Caco-2 (cell line): ENCODE measurements at places on chromosomes 5 and 9.

DNA sequence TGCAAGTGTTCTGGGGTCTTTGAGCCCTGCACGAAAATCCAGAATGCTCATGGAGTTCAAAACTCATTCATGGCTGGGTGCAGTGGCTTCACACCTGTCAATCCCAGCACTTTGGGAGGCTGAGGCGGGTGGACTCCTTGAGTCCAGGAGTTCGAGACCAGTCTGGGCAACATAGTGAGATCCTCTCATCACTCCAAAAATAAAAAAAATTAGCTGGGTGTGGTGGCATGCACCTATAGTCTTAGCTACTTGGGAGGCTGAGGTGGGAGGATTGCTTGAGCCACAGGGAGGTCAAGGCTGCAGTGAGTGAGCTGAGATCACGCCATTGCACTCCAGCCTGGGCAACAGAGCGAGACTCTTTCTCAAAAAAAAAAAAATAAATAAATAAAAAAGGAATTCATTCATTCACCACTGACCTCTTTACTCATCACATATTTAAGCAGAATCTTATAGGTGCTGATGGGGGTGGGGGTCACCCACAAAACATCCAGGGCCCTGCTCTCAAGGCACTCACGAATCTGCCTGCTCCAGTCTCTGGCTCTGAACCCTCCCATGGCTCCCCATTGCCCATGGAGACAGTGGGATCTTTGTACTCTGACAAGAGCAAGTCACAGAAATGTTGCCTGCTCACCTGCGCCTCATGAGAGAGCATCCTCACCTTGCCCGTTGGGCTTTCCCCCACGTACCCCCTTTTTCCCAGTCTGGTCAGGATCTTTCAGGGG, 76.7 kb upstream of the IER5L start:
- DNase-seq, result no peak

DNA sequence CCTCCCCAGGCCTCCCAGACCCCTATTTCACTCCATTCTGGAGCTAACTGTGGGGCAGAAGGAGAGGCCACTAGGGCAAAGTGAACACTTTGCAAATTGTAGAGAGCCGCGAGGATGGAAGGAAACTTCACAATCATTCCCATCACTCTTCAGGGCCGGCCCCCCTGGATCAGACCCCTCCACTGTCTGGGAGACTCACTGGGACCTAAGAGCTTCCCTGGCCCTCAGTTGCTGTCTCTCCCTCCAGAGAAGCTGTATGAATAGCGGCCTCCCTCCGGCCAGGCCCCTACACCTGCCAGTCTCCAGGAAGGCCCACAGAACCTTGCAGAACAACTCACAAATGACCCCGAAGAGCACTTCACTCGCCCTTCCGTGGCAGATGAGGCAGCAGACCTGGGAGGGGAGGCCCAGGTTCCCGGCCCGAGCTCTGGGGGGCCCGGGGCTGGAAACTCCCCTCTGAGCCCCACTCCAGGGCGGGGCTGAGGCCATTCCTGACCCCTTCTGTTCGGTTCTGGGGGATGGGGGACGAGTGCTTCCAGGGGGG, 141.9 kb upstream of the IER5L start:
- DNase-seq, result peak; percentile 31

DNA sequence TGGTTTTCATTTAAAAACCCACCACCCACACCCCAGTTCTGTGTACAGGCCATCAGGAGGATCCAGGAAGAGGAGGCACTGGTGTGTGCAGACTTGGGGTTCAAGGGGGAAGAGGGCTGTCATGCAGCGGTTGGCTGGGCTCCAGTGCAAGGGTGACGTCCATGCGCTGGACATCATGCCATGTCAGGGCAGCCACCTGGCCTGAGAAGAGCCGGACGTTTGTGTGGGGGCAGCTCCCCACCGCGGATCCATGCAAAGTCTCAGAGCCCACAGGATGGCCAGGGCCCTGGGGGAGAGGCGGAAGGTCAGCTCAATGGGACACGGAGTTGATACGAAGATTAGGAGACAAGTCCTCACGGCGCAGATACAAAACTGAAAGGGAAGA, 11.1 kb downstream of the BRD9 start:
- no peak for DNase-seq

- no peak for DNase-seq
These were observed 412.1 kb upstream of the CDH10 start for GRCh38 chr5:25056836-25057235.

- no peak for DNase-seq
These were observed 3.5 kb downstream of the GZMK start for GRCh38 chr5:55027595-55027994.

- DNase-seq, result peak; percentile 76
These were observed 33.4 kb upstream of the SLC6A19 start for GRCh38 chr5:1167728-1168709.

DNA sequence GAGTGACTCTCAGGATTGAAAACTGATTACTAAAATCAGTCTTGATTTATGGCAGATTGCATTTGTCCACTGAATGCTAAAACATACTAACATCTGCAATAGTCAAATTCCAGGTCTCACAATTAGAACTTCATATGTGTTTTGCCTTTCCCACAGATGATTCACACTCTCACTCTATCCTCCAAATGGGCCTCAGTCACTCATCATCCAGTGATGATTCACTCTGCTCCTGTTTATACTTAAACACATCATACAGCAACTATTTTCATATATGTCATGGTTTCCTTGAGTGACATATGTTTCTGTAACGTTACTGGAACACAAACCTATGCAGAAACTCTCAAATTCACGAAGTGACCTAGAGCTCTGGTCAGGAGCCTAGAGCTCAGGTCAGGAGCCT, 512.9 kb downstream of the HINT1 start:
- no peak for DNase-seq

DNA sequence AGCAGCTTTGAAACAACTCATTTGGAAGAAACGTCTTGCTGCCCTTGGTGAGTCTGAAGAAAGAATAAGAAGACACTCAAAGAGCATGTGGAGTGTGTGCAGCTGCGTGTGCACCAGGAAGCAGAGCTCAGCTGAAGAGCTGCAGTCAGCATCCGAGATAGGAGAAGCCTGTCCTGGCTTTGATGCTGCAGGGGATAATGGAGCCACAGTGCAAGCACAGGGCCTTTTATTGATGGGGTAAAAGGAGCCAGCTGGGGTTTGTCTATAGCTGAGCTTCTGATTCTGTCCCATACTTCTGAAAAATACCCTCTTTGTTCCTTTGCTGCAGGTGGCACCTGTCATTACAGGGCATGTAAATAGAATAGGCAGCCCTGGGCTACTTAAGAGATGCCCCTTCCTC, 375.7 kb upstream of the ZNF462 start:
- no peak for DNase-seq

DNA sequence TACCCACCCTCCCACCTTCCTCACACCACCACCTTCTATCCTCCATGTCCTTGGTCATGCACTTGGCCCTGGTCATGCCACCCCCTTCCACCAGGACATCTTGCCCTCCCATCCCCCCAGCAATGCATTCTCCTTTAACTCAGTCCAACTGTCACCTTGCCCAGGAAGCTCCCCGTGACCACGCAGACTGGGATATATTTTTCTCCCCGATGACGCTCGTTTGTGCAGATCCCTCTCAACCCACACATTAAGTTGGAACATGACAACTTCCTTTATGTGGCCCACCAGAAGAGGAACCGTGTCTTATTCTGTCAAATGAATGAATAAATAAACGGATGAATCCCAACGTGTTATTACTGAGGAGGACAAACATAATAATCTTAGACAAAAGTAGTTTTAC, 82.8 kb upstream of the TAS2R1 start:
- DNase-seq, result no peak

GRCh38 chr9:126147936-126148870, 178.4 kb upstream of the MVB12B start:
- DNase-seq, result no peak

DNA sequence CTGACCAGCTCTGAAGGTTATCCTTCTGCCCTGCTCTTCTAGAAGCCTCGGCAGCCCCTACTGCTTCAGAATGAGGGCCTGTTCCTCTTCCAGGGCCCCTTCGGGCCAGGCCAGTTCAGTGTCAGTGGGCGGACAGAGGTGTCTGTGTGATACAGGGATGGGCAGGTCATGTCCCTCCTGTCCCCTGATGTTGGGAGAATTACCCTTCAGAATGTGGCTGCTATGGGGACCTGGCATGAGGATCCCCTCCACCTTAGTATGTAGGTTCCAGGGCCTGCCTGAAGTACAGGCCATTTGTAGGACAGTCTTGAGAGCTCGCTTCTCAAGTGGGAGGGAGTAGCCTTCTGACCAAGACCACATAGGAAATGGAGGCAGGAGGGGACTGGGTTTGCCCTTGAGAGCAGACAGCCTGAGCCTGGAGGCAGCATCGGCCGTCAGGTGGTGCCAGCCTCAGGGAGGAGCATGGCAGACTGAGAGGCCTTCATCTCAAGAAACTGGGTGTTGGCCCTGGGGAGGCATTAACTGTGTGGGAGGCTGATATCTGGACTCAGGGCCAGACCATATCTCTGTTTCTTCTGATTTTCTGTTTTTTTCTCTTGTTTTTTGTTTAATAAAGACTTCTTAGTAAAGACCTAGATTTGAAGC, 32.0 kb downstream of the ANGPTL2 start:
- no peak for DNase-seq

DNA sequence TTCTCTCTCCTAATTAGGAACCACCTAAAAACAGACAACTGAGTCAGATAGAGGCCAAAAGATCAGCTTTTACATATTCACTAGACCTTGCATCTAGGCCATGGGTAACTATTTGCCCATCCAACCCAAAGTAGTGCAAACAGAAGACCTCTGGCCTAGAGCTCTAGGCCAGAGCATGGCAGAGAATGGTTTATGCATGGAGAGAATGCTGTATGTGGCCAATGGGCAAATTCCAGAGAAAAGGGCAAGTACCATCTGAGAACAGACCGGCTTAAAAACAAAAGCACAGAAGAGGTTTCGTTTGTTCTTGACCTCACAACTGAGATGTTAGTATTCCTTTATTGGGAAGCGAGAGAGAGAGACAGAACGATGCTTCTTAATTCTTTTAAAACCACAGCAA, 151.7 kb upstream of the RFX3 start:
- DNase-seq, result no peak

GRCh38 chr5:81835814-81836367, 85.0 kb upstream of the SSBP2 start:
- no peak for DNase-seq

GRCh38 chr9:89340332-89340731, 22.0 kb downstream of the SECISBP2 start:
- DNase-seq, result no peak

DNA sequence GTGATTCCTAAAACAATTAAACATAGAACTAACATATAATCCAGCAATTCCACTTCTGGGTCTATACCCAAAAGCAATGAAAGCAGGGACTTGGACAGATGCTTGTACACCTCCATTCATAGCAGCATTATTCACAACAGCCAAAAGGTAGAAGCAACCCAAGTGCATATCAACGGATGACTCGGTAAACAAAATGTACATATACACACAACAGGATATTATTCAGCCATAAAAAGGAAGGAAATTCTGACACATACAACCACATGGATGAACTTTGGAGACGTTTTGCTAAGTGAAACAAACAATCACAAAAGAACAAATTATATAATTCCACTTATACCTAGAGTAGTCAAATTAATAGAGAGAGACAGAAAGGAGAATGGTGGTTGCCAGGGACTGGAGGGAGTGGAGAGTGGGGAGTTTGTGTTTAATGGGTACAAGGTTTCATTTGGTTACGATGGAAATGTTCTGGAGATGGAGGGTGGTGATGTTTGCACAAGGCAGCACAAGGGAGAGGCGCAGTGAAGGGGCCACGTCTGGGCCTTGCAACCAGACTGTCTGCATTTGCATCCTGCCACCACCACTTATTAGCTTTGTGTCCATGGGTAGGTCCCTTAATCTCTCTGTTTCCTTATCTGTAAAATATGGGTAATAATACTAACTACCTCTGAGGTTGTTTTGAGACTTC, 36.3 kb upstream of the RLN1 start:
- no peak for DNase-seq

DNA sequence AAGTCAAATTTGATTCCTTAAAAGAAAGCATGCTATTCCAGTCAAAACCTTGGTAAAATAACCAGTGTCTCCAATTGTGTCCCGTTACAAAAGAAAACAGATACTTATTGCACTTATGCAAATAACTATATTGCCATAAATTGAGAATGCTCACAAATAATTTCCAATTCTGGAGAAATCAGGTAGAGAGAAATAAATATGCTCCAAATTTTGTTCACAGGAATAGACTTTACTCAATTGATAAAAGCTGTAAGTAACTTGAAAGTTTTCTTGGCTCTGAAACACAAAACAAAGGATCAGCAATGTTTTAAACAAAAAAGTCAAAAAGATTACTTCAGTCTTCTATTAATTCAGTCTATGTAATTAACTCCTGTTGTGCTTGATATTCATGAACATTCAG, 7.8 kb upstream of the DTWD2 start:
- DNase-seq, result no peak

DNA sequence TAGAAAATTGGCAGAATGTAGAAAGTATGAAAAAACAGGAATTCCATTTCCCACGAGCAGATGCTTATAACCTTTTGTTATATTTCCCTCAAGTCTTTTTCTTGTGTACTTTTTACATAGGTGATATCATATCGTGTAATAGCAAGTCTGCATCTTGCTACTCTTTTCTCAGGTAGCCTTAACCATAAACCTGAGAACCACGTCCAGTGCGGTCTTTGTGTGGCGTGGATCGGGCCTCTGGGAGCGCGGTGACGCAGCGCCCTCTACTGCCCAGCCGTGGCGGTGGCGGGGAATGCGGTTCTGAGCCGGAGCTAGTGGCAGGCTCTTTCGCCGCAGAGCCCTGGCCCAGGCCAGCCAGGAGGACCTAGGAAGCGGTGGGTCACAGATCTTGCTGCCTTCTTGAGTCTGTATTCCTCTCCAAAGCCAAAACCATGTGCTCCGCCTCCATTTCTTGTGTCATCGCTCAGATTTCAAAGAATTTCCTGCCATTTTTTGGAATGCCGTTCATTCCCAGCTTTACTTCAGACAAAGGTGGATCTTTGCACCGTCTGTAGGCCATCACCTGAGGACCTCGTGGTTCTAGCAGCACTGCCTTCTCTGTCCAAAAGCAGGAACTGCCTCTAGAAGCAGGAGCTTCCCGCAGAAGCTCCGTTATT, 71.9 kb downstream of the MVB12B start:
- DNase-seq, result peak; percentile 84

DNA sequence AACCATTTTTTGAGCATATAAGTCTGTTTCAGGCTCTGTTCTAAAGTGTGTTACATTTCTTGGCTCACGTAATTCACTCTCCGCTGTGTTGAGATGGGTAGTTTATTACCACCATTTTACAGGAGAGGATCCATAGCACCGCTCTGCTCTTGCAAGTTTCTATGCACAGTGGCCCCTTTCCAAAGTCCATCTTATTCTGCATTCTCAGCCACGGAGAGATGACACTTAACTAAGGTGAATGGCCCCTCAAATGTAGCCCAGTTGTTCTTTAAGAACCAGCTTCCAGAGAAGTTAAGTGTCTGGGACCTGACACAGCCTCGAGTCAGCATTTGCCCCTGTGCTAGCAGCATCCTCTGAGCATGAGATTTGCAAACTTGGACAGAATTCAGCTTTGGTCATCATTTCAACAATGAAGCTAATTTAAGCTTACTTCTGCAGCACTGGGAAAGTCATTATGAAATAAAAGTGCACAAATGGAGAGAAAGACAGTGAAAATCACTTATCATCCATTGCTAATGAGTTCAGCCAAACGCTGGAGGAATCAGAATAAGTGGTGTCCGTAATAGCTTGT, 61.9 kb downstream of the FAM78A start:
- no peak for DNase-seq
